ENCODE measurements at places on chromosomes 7 and 10.

DNA sequence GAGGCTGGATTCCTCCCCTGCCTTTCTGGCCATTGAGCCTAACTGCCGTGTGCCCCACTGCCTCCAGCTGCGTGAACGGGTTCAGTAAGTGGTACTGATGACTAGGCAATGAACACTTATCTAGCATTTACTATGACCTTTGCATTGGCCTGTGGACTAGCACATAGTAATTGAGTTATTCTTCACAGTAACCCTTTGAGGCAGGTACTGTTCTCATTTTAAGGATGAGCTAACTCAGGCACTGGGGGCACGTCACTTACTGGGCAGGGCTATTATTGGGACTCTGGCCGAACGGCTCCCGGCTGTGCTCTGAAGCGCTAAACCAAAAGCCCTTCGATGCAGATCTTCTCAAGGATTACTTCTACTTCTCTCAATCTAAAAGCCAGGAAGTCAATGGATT, 38.3 kb downstream of the WIPF3 start:
- DNase-seq = no peak

GRCh38 chr10:99172128-99172738, 63.4 kb downstream of the HPSE2 start:
- peak; percentile 34 for DNase-seq

GRCh38 chr10:112269266-112269665, 13.9 kb upstream of the TECTB start:
- DNase-seq = no peak

DNA sequence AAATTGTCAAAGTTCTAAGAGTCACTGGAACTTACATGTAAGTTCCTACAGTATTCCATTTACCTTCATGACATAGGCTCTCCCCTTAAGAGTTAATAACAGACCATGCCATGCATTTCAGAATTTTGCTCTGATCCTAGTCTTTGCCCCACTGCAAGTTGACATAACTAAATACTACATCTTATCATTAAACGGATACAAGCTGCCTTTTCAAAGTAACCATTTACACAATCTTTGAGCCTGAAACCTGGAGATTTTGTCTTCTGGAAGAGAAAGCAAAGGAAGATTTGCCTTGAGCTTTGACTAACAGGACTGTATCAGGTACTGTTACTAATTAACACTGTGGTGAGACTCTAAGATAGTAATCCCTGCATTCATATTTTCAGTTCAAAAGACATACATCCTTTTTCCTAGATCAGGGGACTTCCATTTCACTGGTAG, 9.3 kb upstream of the AKR1D1 start:
- no peak for DNase-seq

GRCh38 chr7:110573862-110574528, 516.9 kb upstream of the LRRN3 start:
- no peak for DNase-seq

DNA sequence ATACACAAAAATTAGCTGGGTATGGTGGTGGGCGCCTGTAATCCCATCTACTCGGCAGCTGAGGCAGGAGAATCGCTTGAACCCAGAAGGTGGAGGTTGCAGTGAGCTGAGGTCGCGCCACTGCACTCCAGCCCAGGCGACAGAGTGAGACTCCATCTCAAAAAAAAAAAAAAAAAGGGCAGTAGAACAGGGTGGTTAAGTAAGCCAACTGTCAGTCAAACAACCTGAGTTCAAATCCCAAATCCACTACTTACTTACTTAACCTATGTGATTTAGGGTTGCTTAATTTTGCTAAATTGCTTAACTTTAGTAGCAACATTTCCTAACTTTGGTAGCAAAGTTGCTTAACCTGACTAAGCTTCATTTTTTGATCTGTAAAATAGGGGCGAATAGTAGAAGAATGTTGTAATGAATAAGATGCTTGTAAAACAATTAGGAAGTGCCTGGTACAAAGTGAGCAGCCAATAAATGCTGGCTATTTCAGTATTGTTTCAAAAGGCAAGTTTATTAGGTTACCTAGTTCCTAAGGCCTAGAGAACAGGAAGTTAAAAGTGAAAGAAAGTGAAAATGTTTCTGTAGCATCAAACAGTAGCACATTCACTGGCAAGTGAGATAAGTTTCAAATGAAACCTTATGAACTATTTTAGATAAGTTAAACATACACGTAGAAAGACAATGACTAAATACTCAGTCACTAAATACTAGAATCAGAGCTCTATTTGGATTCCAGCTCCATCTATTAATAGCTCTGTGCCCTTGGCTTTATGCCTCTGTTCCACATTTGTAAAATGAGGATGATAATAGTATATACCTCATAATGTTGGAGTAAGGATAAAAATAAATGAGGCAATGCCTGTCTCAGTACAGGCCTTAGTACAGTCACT, 64.3 kb downstream of the HOXA1 start:
- DNase-seq = no peak

- no peak for DNase-seq
These were observed 632.6 kb downstream of the KCNMA1 start for GRCh38 chr10:77004917-77005564.

DNA sequence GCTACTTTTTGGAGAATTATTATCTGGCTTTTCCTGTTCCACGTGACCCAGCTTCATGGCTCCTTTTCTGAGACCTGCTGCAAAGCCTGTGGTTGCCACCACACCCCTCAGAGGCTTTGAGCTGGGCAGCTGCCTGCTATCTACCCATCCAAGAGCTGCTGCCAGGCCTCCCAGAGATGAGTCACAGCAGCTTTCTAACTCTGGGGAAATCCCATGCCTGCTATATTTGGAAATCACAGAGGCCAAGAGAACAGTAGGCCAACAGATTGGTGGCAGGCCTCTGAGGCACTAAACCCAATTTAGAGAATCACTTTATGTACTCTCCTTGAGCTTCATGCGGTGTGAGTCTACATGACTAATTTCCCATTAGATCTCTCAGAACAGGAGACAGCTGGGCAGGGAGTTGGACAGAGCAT, 35.2 kb downstream of the SGCE start:
- no peak for DNase-seq

DNA sequence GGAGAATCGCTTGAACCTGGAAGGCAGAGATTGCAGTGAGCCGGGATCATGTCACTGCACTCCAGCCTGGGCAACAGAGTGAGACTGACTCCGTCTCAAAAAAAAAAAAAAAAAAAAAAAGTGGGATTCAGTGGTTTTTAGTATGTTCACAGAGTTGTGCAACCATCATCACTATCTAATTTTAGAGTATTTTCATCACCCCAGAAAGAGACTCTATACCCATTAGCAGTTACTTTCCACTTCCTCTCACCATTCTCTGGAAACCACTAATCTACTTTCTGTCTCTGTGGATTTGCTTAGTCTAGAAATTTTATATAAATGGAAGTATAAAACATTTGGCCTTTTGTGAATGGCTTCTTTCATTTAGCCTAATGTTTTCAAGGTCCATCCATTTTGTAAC, 113.4 kb downstream of the ST7 start:
- DNase-seq = no peak

DNA sequence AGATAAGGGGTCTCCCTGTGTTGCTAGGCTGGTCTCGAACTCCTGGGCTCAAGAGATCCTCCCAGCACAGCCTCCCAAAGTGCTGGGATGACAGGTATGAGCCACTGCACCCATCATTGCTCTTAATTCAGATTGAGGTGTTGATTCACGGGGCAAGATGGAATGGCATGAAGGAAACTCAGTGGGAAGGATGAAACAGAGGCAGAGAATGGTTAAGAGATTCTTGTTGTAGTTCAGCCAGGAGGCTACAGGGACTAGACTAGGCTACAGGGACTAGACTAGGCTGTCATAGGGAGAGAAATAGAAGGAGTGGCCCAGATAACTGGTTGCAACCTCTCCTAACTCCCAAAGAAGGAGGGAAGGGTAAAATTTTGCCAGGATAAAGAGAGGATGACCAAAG, 48.0 kb downstream of the THNSL1 start:
- no peak for DNase-seq

GRCh38 chr10:86124734-86125133, 241.9 kb downstream of the GRID1 start:
- DNase-seq = no peak

DNA sequence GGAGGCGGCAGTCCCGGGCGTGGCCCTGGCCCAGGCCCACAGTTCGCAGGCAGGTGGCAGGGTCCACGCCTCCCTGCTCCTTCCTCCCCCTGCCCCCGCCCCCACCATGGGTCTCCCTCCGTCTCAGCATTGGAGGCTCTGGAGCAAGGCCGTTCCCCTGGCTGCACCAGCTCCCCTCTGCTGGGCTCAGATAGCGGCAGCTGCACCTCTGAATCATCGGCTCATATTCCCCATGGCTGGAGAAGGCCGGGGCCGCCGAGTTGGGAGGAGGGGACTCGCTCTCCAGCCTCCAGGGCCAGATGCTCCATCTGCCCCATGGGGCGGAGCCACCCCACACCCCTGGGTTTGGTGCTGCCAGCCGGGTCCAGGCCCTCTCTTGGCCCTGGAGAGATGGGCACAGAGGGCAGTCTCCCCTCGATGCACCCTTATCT, 145.0 kb downstream of the ELFN1 start:
- DNase-seq = no peak

DNA sequence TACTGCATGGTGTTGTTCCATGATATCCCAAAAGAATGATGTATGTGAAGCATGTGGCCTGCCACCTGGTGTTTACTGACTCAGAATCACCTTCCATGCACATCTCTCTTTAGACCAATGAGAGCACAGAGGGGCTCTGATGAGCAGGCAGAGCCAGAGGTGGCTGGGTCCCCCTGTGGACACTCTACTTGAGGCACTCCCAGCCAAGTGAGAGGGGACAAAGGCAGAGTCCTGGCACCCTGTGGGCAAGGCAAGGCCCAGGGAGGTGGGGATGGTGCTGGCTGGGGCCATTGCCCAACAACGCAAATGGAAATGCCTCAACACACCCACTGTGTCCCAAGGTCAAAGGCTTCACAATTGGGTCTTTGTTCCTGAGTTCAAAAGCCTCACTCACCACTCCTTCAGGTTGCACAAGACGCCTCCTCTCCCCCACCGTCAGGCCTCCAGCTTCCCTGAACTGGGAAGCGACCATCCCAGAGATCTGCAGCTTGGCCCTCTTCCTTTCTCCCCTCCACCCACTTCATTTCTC, 164.6 kb downstream of the NEURL1 start:
- no peak for DNase-seq

DNA sequence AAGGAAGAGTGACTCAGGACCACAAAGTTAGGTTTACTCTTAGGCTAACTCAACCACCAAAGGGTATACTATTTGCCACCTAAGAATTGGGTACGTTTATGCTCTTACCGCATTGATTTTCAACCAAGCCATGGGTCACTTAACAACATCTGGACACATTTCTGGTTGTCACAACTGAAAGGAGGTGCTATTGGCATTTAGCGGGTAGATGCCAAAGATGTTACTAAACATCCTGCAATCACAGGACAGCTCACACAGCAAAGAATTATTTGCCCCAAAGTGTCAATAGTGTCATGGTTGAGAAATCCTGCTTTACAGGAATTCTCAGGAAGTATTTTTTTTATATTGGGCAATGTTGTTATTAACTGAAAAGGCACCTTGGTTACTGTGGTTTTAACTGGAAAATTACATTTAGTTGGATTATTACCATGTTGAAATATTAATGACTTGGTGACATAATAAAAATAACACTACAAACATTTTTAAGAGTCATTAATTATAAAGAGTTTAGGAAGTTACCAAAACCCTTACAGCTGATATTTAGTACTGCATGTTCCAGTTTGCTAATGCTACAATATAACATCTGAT, 185.0 kb upstream of the TMEM196 start:
- DNase-seq = no peak

- no peak for DNase-seq
These were observed 313.6 kb downstream of the DOCK4 start for GRCh38 chr7:111892588-111892987.

GRCh38 chr7:118918556-118918955, 694.1 kb downstream of the ANKRD7 start:
- DNase-seq = no peak

- DNase-seq = no peak
These were observed 68.9 kb upstream of the FRMD4A start for GRCh38 chr10:14399641-14400040.

DNA sequence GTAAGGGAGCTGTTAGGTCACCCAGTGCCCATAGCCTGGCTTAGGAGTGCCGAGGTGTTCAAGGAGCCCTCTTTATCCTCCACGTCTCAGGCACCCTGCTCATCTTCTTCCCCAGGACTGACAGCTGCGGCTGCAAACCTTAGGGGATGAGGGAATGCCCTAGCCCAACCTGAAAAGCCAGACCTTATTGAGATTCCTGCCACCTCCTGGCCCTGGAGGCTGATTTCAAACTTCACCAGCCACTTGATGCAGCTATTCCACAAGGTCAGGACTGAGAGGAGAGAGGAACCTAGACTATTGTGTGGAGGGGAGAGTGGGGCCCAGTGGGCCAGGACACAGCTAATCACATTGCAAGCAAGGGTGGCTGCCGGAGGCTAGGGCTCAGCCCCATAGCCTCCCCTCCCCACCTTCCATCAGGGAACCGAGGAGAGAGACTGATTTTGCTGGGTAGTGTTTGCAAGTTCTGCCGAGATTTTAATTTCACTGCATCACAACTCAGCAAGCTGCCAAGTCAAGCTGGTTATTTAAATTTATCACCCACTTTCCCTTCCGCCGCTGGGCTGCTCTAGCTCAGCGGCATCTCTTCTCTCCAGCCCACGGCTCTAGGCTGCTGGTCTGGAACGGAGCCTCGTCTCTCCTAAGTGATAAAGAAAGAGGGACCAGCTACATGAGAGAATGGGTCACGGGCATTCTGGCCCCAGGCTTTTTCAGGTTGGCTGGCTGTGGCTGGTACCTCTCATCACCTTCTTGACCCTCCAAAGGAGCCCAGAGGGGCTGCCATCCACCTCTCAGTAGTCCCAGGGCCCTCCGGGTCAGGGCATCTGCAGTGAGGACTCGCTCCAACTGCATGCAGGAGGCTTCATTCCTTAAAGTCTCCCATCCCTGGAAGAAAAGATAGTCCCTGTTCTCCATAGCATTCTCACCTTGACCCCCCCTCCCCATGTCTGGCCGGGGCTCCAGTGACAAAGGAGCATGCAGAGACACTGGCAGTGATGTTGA, 66.7 kb downstream of the PAX2 start:
- DNase-seq = no peak

DNA sequence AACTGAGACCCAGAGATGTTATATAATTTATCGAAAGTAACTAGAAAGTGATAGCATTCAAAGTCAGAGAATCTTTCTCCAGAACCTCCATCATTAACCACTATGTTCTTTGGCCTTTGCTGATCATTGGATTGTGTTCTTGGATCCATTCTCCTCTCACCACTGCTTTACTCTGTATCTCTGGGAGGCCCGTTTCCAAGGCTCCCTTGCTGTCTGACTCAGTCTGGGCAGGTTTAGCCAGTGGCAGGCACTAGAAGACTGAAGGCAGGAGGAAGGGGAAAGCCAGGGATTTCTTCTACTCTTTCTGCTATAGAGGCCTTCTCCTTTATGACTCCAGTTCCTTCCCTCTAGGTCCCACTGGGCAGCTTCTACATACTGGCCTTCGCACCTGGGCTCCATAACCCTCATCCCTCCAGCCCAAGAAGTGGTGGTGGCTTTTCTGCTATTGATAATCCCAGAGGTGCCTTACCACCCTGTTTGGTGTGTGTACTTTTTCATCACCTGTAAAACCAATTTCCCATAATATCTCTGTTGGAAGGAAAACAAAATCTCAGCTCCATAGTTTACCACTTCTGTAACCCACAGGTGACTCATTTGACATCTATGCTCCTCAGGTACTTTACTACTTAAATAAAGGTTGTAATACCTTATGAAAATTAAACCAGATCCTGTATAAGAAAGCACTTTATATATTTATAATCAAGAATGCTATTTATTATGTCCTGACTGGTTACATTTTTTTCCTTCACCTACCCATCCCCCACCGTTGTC, 36.0 kb downstream of the BCAP29 start:
- no peak for DNase-seq
